Stimulated activated CD8-positive, alpha-beta memory T cell treated with anti-CD3 and anti-CD28 coated beads, Interleukin-4, amount 100 ng/mL, for 24 hours (primary cell): ENCODE measurements at places on chromosomes 11 and 22.

- DNase-seq = no peak
Measured at GRCh38 chr11:115990004-115990447, 485.8 kb upstream of the CADM1 start.

DNA sequence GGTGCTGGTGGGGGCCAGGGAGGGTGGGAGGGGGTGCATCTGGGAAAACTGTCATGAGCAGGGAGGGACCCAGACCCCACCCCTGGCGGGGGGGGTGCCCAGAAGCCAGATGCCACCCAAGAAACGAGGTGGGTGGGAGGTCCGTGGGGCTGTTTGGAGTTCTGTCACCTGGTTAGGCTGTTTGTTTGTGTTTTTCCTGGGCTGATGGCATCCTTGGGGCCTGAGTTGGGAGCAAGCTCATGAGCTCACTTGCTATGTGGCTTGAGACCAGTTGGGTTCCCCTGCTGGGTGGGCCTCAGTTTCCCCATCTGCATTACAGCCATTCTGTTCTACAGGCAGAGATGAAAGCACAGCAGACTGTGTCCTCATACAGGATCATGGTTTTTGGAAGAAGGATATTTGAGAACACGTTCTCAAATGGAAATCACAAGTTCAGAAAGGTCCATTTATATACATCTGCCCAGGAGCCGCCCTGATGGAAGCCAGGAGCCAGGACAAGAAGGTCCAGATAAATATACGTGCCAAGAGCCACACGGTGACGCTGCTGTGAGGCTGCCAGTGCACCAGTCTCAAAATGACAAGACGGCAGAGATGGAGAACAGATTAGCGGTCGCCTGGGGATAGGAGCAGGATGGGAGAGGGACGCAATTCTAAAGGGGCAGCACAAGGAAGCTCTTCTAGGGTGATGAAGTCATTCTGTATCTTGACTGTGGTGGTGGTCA lies 312.9 kb downstream of the MN1 start:
- no peak for DNase-seq

DNA sequence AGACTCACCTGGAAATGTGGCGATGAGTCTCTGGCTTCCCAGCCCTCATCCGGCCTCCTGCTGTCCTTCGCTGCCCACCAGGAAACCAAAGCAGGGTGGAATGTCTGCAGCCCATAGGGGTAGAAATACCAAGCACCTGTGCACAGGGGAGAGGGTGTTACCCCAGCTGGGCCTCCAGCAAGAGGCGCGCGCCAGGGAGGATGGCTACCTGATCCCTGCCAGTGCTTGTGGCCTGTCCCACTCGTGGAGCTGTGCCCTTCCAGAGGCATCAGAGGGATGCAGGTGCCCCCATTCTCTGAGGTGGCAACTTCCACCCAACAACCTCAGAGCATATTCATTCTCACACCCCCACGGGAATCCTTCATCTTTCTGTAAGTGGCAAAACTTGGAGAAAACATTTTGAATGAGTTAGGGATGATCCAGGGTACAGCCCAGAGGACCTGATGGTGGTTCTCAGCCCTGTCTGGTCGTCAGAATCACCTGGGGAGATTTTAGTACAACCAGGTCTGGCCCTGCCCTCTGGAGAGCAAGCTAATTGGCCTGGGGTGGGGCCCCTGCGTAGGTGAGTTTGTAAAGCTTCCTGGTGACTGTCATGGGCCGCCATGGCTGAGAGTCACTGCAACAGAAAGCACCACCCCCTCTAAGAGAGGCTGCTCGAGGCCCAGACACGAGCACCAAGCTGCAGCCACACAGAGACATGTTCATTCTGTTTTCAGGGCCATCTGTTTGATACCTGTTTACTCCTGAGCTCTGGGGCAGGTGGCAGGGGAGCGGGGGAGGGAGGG lies 9.9 kb downstream of the SUN2 start:
- no peak for DNase-seq

DNA sequence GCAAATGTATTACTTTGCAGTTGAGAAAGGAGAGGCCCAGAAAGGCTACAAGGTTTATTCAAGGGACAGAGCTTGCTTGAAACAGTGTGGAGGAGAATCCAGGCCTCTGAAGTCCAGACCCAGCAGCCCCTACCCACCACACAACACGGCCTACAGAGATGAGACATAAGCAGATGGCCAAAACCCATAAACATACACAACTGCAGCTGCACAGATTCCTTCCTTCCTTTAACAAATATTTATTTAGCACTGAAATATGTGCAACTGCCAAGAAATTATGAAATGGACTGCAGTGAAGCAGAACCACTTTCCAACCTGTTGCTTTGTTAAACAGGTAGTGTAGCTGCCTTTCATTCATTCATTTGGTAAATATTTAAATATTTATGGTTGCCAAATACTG lies 122.3 kb downstream of the SPATA19 start:
- no peak for DNase-seq

DNA sequence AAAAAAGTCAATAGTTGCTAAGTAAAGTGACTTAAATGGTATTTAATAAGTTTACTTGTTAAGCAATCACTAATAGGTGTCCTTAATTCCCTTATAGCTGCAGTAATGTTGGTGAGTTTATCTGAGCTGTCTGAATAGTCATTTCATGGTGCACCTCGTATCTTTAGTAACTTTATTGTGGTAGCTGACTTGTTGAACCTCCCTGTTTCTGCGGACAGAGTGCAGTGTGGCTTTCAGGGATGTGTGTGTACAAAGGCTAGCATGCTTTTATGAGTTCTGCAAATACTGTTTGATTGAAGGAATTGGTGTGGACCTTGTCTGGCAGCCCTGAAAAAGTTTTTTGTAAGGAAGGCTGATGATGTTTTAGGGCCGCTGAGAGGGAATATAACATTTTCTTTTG lies 2.6 kb downstream of the ZNRF3 start:
- DNase-seq = no peak

- no peak for DNase-seq
Measured at GRCh38 chr11:102564110-102564509, 33.6 kb upstream of the MMP7 start.

DNA sequence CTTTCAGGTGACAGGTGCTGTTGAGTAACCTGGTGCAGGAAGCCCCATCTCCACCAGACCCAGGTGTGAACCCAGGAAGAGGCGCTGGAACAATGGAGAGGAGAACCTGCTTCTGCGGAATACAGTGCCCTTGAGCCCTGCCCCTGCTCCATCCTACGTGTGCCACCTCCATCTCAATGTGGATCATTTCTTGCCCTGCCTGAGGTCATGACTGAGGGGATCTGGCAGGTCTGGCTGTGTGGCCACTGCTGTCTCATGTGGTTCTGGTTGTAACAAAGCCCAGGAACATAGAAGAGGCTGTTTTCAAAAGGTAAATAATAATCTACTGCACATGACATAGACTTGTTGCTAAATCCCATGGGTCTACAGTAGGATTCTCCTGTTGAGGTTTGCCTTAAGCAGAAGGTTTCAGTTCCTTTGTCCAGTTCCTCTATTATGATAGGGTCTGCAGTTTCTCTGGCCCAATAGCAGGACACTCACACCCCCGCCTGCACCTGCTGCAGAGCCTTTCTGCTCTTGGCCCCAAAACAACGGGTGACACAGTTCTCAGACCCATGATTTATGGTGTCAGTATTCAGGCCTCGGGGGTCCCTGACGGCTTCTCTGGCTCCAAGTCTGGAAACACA lies 113.5 kb upstream of the IGLL5 start:
- no peak for DNase-seq

GRCh38 chr22:19125011-19125410 lies 2.8 kb upstream of the DGCR2 start:
- no peak for DNase-seq

GRCh38 chr22:21571679-21572078 lies 4.2 kb downstream of the UBE2L3 start:
- DNase-seq = no peak

- no peak for DNase-seq
Measured at GRCh38 chr11:73380331-73380730, 4.1 kb downstream of the RELT start.

- no peak for DNase-seq
Measured at GRCh38 chr22:26435327-26436093, 6.5 kb downstream of the ASPHD2 start.

DNA sequence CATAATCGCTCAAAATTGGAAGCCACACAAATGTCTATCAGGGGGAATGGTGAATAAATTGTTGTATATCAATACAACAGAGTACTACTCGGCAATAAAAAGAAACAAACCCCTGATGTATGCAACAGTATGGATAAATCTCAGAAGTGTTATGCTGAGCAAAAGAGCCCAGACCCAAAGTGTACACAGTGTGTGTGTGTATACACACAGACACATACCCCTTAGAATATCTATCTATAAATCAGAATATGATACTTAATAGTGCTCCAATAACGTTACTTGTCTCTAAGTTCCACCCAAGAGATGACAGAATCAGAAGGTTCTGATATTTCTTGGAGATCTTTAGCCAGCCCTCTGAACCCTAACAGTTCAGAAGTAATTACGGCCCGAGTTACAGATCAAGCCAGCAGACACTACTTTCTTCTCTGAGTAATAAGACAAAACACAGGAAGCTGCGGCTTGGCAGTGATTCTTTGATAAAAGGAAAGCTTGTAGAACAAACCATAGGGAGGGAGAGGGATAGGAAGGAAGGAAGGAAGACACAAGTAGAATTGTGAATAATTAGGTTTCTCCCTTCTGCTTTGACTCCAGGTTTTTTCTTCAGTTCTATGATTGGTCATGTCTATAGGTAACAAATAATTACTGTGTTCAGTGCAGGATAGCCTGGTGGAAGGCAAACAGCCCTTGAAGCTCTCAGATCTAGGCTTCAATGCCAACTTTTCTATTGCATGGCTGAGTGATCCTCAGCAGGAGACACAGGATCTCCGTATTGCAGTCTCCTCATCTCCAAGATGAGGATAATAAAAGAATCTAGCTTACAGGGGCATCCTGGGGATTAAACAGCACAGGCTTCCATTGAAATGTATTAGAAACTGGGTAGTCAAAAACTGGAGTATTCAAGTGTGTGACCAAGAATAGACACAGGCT lies 75.6 kb upstream of the TEAD1 start:
- no peak for DNase-seq

- DNase-seq = no peak
Measured at GRCh38 chr11:12118949-12119348, 8.6 kb downstream of the MICAL2 start.

GRCh38 chr11:118106789-118107335 lies 20.1 kb upstream of the SMIM35 start:
- DNase-seq = no peak

- no peak for DNase-seq
Measured at GRCh38 chr11:115421992-115422689, 82.1 kb downstream of the CADM1 start.

GRCh38 chr11:86663761-86664160 lies 8.7 kb downstream of the ME3 start:
- no peak for DNase-seq

- DNase-seq = no peak
Measured at GRCh38 chr11:3148990-3149851, 15.9 kb downstream of the OSBPL5 start.

- no peak for DNase-seq
Measured at GRCh38 chr11:129234978-129235377, 42.9 kb upstream of the ARHGAP32 start.

- no peak for DNase-seq
Measured at GRCh38 chr22:39656495-39657490, 86.2 kb downstream of the CACNA1I start.

- no peak for DNase-seq
Measured at GRCh38 chr11:111879637-111879960, 258 bp downstream of the CFAP68 start.

- no peak for DNase-seq
Measured at GRCh38 chr11:93249459-93250220, 51.8 kb upstream of the SLC36A4 start.

GRCh38 chr11:63765688-63766241 lies 2.8 kb downstream of the ZFTA start:
- DNase-seq = no peak

DNA sequence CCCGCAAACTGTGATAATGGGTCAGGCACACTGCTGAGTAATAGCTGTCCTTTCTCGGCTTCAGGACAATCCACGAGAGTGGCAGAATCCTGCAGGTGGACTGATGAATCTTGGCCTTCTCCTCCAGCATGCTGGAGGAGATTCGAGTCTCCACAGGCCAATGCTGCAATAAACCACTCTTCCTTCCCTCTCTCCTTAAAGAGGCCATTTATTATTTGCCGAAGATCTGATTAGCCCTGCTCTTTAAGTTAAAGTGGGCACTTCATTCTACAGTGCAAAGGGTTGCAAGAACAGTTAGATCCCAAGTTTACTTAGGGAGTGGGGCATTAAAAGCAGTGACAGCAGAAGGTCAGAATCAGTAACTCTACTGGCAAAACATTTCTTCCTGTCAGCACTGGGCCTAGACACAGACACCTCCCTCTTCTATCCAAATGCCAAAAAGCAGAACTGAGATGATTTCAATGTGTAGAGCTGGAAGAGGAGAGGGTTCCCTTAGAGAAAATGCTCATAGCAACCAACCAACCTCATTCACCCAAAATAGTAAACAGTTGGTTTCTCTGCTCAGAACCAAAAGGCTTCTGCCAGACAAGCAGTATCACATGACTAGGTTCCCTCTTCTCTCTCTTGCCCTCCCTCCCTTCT lies 121.7 kb downstream of the SGSM3 start:
- no peak for DNase-seq

DNA sequence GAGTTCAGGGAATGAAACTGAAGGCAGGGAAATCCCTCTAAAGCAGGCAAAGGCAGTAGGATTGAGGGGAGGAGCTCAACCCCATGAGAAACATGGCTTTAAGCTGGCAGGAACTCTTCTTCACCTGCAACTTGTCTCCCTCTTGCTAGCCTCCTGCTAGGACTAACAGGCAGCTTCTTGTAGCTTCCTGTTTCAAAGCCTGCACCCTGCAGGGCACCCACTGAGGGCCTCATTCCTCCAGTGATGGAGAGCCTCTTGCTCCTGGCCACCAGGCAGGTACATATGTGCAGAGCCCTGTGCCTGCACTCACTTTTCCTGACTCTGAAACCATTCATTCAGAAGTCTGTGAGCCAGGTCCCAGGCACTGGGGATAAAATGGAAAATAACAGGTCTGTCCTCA lies 137.0 kb downstream of the SERGEF start:
- DNase-seq = no peak

DNA sequence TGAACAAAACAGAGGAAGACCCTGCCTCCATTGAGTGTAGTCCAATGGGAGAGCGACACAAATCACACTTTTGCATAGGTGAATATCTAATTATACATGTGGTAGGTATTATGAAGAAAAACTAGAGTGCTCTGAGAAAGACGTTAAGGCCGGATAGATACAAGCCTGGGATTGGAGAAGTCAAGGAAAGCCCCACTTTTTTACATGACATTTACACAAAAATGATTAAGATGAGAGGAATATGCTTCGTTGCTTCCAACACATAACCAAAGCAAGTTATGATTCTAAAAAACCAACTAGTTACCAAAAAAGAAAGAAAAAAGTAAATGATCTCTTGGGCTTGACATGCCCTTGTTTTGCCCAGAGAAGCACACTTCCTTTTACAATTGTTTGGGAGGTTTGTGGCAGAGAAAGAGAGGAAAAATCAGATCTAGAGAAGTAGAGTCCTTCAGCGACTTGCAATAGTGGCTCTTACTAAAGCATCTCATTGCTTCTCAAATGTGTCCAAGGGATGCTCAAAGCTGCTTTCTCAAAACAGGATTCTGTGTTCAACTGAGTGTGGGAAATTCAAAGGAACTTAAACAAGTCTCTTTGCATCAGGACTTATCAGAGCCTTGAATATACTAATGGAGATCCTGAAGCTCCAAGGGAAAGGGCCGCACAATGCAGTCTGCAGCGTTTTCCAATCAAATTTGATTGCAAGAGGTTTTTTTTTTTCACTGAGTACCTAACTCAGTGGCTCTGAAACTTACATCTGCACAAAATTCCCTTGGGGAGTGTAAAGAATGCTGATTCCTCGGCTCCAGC lies 38.8 kb downstream of the FLI1 start:
- DNase-seq = no peak

GRCh38 chr11:71112990-71113389 lies 139.4 kb downstream of the SHANK2 start:
- DNase-seq = no peak

- no peak for DNase-seq
Measured at GRCh38 chr11:69595805-69596665, 44.9 kb upstream of the CCND1 start.
